Activated T-helper 17 cell treated with anti-CD3 and anti-CD28 coated beads, Interleukin-2, amount 50 U/mL, for 72 hours (primary cell): ENCODE measurements at places on chromosomes 6 and 20.

DNA sequence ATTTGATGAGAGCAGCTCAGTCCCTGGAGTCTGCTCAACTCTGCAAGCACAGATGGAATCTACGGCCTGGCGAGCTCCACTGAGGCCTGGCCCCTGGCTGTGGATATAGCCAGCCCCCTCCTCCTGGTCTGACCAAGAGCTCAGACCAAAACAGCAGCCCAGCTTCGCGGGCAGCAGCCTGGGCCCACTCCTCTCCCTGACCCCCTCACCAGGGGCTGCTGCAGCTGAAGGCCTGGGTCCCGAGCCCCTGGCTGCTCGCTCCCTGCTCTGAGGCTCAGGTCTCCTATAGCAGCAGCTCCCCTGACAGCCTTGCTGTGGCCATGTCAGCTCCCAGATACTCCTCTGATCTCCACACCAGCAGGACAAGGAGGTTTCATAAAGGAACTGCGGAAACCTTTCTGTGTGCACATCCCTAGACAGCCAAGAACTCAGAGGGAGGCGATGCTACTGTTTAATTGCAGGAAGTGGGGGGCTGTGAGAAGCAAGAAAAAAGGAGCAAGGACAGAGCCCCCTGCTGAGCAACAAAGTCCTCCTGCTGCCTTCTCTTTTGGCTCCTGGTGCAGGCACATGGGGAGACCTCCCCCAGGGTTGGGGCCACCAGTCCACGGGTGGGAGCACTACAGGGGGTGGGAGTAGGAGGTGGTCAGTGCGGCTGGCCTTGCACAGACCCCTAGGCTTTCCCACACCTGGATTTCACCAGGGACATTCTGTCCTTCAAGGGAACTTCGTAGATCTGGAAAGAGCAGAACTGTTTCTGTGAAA is 38.7 kb upstream of the CST5 start:
- H3K4me3 ChIP-seq: no peak overlapping the region
- H3K27ac ChIP-seq: no peak overlapping the region
- ATAC-seq: no peak
- no peaks in the 10 kb centered on the region for H3K36me3 ChIP-seq
- no peaks in the 10 kb centered on the region for H3K27me3 ChIP-seq

DNA sequence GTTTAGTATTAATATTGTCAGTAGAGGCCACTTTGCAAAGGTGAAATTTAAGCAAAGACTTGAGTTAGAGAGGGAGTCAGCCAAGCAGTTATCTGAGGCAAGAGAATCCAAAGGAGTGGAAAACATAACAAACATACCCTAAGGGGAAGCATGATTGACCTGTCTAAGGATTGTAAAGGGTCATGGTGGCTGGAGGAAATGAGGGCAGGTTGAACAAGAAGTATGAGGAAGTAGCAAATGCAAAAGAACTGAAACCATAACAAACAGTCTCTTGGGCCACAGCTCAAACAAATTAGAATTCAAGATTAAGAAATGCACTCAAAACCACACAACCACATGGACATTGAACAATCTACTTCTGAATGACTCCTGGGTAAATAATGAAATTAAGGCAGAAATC is 103.2 kb downstream of the FBXO5 start:
- H3K27ac ChIP-seq: no peak overlapping the region
- H3K4me3 ChIP-seq: no peak overlapping the region
- ATAC-seq: no peak
- H3K36me3 ChIP-seq: no peaks in the 10 kb centered on the region
- no peaks in the 10 kb centered on the region for H3K4me1 ChIP-seq

DNA sequence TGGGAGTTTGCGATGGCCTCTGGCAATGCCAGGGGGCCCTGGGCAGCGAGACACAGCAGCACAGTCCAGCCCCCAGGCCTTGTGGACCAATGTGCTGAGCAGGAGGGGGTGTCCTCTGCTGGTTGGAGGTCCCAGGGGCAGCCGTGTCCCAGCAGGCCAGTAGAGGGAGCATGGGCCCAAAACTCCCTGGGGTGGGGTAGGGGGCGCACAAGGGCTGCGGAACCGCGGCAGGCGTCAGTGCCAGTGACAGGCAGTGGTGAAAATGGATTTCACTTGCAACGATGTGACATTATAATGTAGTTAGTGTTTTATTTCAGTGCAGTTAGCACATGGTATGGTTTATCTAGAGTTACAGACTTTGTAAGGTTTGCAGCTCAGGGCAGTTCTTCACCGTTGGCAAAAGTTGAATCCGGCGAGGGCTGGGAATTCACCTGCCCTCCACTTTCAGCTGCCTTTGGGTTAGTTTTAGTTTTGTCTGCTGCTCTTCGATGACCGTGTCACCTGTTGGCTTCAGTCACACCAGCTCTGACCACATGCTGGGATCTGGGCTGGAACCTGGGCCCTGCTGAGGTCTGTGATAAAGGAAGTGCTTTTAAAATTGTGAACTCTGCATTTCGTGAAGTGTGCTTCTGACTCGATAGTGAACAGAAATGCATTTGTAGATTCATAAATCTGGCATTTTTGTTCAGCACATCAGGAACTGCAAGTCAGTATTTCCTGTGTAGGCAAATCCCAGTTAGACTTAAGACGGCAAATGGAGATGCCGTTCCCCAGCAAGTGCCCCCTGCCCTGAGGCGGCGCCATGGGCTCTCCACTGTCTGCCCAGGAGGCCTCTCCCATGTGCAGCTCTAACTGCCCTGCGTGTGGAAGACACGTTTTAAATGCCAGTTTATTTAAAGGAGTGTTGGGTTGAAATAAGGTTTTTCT is 46.8 kb downstream of the PYGB start:
- no peak overlapping the region for H3K4me3 ChIP-seq
- H3K27me3 ChIP-seq: no peaks in the 10 kb centered on the region
- no peak overlapping the region for H3K27ac ChIP-seq
- H3K4me1 ChIP-seq: peaks cover 6% of the 10 kb centered on the region
- ATAC-seq: peak; percentile 69
- H3K36me3 ChIP-seq: peaks cover 8% of the 10 kb centered on the region

DNA sequence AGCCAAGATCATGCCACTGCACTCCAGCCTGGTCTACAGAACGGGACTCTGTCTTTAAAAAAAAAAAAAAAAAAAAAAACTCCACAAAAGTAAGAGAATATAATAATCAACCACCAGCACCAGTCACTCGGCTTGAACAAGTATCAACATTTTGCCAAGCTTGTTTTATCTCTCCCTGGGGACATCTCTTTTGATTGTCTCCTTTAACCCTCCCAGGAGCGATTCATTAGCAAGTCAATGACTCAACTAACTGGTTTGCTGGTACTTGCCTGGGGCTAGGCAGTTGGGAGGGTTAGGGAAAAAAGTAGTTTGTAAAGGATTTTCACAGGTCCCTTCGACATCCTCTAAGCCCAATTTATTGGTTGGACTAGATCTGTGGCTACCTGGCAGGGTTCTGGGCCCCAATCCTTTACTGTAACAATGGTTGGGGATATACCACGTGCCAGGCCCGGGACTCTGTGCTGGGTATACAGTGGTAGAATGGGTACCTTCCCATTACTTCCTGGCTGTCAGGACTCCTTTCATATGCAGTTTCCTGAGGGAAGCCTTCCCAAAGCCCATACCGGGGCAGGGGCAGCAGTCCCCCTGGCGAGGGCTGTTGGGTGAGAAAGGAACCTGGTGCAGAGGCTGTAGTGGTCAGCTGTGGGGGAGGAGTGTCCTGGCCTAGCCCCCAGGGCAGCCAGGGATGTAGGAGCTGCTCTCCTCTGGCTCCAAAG is 12.2 kb downstream of the TGIF2 start:
- H3K4me3 ChIP-seq: no peak overlapping the region
- peaks cover 20% of the 10 kb centered on the region for H3K4me1 ChIP-seq
- H3K36me3 ChIP-seq: peaks cover 84% of the 10 kb centered on the region
- no peak overlapping the region for H3K27ac ChIP-seq
- H3K27me3 ChIP-seq: no peaks in the 10 kb centered on the region

DNA sequence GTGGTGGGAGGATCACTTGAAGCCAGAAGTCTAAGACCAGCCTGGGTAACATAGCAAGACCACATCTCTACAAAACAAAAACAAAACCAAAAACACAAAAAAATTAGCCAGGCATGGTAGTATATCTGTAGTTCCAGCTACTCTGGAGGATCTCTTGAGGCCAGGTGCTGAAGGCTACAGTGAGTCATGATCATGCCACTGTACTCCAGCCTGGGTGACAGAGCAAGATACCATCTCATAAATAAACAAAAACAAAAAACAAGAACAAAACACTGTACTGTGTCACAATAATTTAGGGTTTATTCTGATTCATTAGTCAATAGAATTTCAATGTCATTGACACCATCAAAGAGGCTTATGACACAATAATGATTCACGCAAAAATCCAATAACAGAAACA is 1121.7 kb upstream of the MAP3K7 start:
- ATAC-seq: no peak
- H3K36me3 ChIP-seq: no peaks in the 10 kb centered on the region
- H3K27me3 ChIP-seq: no peaks in the 10 kb centered on the region
- no peak overlapping the region for H3K4me3 ChIP-seq

DNA sequence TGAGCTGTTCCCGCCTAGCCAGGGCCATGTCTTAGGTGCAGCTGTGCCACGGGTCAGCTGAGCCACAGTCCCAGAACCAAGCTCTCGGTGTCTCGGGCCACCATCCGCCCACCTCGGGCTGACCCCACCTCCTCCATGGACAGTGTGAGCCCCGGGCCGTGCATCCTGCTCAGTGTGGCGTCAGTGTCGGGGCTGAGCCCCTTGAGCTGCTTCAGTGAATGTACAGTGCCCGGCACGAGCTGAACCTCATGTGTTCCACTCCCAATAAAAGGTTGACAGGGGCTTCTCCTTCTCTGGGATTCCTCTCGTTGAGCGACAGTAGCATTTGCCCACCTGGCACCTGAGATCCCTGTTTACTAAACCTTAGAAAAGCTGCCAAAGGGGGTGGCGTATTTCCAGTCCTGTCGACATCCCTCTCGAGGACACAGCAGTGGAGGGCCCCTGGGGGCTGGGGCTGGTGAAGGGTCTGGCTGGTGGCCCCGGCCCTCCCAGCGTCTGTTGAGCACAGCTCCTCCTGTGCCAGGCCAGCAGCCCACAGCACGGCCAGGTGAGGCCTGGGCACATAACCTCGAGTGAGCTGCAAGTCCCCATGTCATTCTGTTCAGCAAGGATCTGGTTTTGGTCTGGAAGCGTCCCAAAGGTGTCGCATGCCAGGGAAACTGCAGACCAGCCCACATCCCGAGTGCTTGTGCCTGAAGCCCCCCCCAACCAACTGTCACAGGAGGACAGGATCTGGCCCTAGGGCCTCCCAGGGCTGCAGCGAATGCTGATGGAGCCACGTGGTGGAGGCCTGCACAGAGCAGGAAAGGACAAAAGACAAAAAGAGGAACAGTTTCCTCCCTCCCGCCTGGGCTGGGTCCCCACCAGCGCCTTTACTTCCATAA is 21.2 kb upstream of the PYGB start:
- peaks cover 13% of the 10 kb centered on the region for H3K36me3 ChIP-seq
- H3K4me1 ChIP-seq: no peaks in the 10 kb centered on the region
- no peak for ATAC-seq

DNA sequence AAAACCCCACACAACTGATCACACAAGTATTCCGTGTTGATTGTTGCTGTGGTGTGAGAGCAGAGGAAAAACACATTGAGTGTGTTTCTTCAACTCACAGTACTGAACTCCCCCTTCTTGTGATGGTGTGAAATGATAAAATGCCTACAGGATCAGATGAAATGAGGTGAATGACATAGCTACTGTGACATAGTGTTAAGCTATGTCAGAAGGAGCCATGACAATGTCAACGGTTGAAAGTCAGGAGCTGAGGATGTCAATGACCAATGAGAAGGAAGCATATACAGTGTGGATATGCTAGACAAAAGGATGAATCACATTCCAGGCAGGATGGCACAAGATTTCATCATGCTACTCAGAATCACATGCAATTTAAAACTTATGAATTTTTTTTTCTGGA is 38.8 kb downstream of the WASF1 start:
- H3K4me1 ChIP-seq: no peaks in the 10 kb centered on the region
- H3K27ac ChIP-seq: no peak overlapping the region
- peaks cover 3% of the 10 kb centered on the region for H3K36me3 ChIP-seq
- ATAC-seq: no peak

- H3K4me1 ChIP-seq: peaks cover 21% of the 10 kb centered on the region
- ATAC-seq: peak; percentile 91
- H3K27me3 ChIP-seq: no peaks in the 10 kb centered on the region
- H3K36me3 ChIP-seq: peaks cover 9% of the 10 kb centered on the region
- H3K27ac ChIP-seq: peak overlapping the region; percentile 99
Measured at GRCh38 chr6:45163952-45164766, 164.0 kb upstream of the RUNX2 start.

DNA sequence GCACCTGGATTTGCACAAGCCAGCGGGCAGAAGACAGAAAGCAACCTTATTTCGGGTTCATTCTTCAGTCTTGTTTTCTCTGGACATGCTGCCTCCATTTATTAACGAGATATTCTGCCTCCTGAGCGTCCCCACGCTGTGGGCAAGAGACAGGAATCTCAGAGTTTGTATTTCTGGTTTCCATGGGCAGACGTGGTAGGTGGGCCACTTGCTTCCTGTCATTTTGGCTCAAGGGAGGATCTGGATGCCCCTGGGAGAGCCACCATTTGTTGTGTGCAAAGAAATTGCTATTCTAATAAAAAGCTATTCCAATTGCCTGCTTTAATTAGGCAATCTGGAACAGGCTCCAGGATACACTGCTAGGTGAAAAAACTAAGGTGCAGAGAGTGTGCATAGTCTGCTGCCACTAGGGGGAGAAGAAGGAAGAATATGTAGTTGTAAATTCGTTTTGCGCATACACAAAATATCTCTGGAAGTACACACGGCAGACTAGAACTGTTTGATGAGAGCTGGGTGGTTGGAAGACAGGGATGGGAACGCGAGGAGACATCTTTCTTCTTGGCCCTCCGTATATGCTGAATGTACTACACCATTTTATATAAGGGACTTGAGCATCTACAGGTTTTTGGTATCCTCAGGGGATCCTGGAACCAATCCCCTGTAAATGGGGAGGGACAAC is 30.1 kb upstream of the SLC16A10 start:
- H3K27ac ChIP-seq: no peak overlapping the region
- ATAC-seq: peak; percentile 48
- no peaks in the 10 kb centered on the region for H3K36me3 ChIP-seq
- no peaks in the 10 kb centered on the region for H3K27me3 ChIP-seq

DNA sequence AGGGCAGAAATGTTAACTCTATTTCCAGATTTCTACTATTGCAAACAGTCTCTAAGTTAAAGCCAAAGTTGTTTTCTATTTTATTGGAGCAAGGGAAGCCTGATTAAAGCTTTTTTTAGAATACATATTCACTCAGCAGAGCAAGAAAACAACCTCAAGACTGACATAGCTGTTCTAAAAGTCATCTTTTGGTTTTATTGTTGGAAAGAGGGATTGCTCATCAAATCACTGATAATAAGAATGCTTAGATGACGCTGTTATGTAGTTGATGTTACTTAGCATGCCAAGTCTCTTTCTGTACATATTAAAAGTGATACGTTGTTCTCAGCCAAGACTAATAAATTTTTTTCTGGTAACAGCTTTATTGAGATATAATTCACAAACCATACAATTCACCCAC is 172.6 kb upstream of the LAMA2 start:
- no peaks in the 10 kb centered on the region for H3K36me3 ChIP-seq
- H3K4me3 ChIP-seq: no peak overlapping the region
- peaks cover 14% of the 10 kb centered on the region for H3K27me3 ChIP-seq

DNA sequence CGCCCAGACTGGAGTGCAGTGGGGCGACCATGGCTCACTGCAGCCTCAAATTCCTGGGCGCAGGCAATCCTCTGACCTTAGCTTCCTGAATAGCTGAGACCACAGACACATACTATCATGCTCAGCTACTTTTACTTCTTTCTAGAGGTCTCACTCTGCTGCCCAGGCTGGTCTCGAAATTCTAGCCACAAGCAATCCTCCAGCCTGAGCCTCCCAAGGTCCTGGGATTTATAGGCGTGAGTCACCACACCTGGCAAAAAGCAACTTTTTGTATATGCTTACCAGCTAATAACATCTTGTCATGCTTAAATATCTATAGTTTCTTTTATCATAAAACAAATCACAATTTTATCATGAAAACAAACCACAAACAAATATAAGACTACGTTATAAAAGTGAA is 23.0 kb downstream of the RNASET2 start:
- no peak overlapping the region for H3K4me3 ChIP-seq
- peaks cover 95% of the 10 kb centered on the region for H3K36me3 ChIP-seq
- no peak for ATAC-seq
- no peak overlapping the region for H3K27ac ChIP-seq
